ENCODE measurements at places on chromosomes 12 and 14.

- DNase-seq: no peak
Measured at GRCh38 chr12:24042651-24043050, 93.2 kb upstream of the SOX5 start.

DNA sequence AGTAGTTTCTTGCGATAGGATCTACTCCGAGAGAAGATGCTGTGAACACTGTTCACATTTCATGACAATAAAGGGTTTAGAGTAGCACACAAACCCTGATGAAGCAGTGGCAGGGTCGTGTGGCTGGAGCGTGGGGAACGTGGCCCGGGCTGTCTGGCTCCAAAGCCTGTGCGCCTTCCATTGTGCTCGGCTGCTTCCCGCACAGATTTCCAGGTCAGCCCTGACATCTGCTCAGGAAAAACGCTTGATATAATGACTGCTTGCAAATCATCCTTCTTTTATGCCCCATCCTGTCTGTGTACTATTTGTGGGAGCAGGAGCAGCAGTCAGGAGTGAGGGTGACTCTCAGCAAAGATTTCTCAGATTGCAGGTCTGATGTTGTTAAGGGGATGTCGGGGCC, 78.6 kb downstream of the EML1 start:
- DNase-seq: no peak

DNA sequence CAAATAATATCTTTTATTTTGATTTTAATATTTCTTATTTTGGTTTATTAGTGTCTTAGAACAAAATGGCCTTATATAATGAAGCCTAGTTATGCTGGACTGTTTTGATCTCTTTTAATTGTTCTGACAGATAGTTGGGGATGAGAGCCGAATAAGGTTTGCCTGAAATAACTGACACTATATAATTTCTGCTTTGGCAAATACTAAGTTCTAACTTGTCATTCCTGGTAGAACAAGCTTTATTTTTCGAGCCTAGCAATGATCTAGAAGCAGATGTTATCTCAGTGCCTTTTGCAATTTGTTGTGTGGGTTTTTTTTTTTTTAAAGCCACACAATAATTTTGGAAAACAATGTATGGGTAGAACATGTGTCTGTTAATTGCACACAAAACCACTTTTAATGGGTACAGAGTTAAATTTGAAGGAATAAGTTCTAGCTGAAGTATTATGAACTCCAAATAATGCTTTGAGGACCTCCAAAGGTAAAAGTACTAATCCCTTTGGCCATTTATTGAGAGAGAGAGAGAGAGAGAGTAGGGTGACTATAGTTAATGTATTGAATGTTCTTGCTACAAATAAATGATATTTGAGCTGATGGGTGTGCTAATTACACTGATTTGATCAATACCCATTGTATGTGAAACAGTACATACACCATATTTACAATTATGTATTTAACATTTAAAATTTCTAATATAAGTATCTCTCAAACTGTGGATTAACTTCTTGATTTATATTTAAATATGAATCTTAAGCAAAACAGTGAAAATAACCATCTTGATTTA, 35.0 kb downstream of the MDM2 start:
- no peak for DNase-seq

- no peak for DNase-seq
Measured at GRCh38 chr12:66351301-66351700, 49.0 kb downstream of the HELB start.

GRCh38 chr12:104471336-104471735, 14.6 kb downstream of the CHST11 start:
- no peak for DNase-seq

GRCh38 chr12:124588751-124589267, 21.4 kb upstream of the NCOR2 start:
- DNase-seq: no peak

DNA sequence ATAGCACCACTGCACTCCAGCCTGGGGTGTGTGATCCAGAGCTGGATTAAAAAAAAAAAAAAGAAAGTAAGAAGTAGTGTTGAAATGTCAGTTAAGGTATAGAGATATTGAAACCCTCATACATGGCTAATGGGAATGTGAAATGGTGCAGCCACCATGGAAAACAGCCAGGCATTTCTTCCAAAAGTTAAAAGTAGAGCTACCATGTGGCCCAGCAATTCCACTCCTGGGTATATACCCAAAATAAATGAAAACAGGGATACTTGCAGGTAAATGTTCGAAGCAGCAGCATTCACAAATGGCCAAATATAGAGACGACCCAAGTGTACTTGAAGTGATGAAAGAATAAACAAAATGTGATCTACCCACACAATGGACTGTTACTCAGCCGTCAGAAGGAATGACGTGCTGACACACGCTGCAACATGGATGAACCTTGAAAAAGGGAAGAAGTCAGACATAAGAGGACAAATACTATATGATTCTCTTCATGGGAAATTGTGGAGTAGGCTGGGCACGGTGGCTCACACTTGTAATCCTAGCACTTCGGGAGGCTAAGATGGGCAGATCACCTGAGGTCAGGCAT, 15.2 kb downstream of the IL31 start:
- DNase-seq: no peak

DNA sequence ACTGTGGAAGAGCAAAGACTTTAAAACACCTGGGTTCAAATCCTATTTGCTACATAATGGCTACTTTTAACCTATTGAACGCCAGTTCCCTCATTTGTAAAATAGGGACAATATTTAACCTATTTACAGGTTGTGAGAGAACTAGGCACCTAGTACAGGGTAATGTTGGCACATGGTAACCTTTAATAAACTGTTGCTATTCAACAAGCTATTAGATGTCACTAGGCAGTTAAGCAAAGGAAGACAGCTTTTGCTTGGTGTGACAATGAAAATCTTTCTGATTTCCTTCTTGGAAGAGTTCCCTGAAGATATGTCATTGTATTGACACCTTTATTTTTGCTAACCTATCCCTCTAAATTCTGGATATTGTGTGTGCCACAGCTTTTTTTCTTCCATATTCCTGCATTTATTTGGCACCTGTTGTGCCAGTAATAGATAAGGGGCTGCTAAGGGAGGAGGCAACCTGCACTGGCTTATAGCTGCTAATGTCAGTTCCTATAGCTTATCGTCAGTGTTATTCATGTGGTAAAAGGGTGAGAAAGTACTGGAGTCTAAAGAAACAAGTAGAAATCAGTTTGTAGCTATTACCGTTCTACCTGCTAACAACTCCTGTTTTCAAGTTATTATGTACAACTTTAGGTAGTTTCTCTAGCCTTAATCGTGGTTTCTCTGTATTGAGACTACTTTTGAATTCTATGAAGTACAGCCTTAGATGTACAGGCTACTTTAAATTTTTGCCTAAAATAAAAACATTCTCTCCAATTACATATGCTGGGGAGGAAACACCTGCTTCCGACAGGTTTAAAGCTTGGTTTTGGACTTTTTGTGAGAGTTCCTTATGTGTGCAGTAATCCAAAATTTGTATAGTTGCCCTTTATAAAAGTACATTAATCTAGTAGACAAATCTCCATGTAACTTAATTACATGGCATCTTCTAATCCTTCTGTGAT, 24.3 kb downstream of the HIF1A start:
- DNase-seq: no peak

DNA sequence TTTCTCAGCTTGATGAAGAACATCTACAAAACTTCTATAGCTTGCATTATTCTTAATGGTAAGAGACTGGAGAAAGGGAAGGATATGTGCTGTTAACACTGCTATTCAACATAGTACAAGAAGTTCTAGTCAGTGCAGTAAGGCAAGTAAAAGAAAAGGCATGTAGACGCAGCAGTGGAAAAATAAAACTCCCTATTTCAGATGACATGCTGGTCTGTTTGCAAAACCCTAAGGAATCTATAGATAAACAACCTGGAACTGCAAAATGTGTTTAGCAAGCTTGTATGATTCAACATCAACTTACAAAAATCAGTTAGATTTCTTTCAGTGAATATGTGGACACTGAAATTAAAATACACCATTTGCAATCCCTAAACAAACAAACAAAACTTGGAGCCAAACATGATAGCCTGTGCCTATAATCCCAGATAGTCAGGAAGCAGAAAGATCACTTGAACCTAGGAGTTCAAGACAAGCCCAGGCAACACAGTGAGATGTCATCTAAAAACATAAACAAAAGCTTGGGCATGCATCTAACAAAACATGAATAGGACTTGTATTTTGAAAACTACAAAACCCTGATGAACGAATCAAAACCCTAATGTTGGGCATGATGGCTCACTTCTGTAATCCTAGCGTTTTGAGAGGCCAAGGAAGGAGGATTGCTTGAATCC, 293.6 kb upstream of the RGS6 start:
- DNase-seq: no peak

- DNase-seq: no peak
Measured at GRCh38 chr14:66360366-66360926, 125.7 kb upstream of the CCDC196 start.

GRCh38 chr14:71300566-71301330, 393.5 kb downstream of the PCNX1 start:
- no peak for DNase-seq

DNA sequence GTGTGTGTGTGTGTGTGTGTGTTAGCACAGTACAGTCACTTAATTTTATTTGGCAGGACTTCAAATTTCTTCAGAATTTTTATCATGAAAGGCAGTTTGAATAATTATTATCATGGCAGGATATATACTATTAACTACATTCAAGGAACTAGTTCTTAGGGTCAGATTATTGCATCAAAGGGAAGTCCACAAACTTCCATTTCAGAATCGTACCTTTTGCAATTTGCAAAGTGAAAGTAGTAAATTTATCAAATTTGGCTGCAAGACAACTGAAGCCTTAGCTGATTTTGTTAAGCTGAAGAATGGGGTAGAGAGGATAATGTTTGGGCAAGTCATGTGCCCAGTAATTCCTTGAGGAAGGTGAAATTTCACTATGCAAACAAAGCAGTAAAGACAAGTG, 68.2 kb downstream of the PLEKHG7 start:
- DNase-seq: no peak

DNA sequence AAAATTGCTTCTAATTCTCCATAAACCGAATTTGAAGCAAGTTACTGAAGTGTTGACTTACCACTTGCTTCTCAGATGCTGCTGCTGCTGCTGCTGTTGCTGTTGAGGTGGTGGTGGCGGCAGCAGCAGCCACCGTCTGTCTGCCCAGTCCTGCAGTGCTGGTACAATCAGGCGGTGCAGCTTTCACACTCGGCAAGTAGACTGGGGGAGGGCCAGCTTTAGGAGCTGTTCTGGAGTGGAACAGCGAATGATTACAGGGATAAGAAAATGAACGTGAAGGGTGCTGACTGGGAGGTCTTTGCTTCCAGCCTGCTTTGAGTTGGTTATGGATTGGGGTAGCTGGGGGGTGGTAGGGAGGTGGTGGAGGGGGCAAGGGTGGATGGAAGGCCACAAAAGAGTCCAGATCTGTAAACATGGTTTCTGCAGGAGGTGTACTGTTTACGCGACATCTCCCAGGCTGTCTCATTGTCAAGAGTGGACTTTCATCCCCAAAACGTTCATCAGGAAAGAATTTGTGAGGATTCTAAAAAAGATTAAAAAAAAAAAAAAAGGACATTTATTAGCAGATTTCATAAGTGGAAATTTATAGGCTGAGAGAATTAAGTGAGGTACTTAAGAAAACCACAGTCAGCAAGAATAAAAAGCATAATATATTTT, 38.8 kb downstream of the UBR7 start:
- no peak for DNase-seq

DNA sequence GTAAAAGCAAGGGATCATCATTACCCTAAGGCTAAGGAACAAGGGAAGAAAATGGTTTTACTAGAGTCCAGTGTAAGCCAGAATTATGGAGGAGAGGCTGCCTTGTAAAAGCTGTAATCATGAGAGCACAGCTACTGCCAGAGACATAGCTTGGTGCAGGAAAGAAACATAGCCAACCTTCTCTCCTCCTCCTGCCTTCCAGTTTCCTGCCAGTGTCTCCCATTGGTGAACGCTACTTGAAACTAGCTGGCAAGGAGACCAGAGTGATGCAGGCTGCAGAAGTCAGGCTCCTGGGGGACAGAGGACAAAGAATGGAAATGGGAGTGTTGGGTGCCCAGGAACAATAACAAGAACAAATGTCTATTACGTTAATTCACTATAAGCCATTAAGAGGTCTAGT, 158.5 kb downstream of the NELL2 start:
- DNase-seq: no peak

GRCh38 chr14:50763382-50764007, 67.5 kb downstream of the NIN start:
- DNase-seq: no peak

DNA sequence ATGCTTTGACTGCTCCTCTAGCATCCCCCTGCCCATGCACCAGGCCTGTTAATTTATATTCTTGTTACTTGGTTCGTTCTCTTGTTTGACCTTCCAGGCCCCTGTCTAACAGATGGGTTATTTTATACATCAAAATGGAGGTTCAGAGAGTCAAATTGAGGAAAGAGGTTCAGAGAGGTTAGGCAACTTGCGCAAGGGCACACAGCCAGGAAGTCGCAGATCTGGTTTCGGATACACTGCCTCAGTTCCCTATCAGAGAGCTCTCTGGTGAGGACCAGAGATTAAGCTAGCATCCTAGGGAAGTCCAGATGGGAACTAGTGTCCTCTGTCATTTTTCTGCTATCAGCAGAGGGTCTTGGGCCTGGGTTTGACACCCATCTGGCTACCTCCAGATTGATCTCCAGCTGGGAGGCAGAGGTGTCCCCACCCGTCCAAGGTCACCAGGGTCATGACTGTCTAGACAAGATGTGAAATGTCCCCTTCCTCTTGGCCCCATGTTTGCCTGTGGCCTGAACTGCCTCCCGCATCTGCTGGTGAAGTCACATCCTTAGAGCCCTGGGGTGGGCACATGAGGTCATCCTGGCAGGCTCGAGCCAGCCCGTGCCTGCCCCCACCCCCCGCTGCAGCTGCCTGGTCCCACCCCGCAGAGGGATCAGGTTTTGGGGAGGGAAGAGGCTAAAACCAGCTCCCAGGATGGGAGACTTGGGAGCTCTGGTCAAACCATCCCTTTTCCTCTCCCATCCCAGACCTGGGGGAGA, 84.3 kb upstream of the NCOR2 start:
- DNase-seq: no peak

DNA sequence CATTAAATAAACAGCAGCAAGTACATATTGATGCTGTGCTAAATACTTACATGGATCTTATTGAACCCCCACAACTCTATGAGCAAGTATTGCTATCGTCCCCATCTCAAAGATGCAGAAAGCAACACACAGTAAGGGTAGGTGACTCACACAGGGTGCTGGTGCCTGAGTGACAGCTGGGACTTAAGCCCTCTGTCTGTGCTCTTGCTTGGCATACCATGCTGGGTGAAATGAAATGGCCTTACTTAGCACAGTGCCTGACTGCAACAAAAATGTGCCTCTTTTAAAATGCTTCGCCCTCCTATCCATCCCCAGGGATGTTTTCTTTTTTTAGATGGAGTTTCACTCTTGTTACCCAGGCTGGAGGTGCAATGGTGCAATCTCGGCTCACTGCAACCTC, 788 bp downstream of the TEX52 start:
- no peak for DNase-seq

DNA sequence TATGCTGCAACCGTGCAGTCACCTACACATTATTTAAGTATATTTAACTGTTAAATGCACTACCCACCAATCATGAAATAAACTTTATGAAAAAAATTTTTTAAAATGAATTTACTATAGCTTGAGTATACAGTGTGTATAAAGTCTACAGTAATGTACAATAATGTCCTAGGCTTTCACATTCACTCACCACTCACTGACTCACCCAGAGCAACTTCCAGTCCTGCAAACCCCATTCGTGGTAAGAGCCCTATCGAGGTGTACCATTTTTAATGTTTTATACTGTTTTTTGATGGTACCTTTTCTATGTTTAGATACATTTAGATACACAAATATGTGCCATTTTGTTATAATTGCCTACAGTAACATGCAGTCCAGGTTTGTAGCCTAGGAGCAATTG, 48.1 kb downstream of the KLRG1 start:
- no peak for DNase-seq

GRCh38 chr14:23414254-23414653, 6.2 kb upstream of the MYH6 start:
- DNase-seq: no peak

All from stimulated activated naive CD8-positive, alpha-beta T cell treated with anti-CD3 and anti-CD28 coated beads, Interleukin-15, amount 100 ng/mL, for 72 hours (primary cell).